Activated T-cell treated with anti-CD3 and anti-CD28 coated beads, Interleukin-2, amount 50 U/mL, for 24 hours (primary cell): ENCODE measurements at places on chromosomes 4 and X.

GRCh38 chr4:7043284-7044136 lies at the start of gene TADA2B:
Gene TADA2B, plus strand, starts transcription at chr4:7043372. Its CDS starts 208 bp downstream, at chr4:7043580.
- peak; percentile 81 for DNase-seq

DNA sequence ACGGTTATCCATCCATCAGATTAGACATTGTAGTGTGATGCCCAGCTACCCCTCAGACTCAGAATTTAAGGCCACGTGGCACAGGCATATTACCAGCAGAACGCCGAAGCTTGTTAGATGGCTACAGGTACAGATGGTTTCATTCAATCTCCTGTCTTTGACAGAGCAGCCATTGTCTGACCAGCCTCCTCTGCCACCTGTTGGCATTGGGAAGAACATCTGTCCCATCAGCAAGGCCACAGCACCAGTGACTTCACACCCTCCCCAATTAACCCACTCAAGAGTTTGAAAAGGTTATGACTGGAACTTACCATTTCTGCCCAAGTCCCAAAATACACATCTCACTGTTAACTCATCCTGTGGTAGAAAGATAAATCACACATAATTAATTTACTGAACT lies 22.0 kb upstream of the PHKA2 start:
- DNase-seq = no peak

- peak; percentile 60 for DNase-seq
Measured at GRCh38 chr4:38523524-38524448, 140.2 kb upstream of the KLF3 start.

DNA sequence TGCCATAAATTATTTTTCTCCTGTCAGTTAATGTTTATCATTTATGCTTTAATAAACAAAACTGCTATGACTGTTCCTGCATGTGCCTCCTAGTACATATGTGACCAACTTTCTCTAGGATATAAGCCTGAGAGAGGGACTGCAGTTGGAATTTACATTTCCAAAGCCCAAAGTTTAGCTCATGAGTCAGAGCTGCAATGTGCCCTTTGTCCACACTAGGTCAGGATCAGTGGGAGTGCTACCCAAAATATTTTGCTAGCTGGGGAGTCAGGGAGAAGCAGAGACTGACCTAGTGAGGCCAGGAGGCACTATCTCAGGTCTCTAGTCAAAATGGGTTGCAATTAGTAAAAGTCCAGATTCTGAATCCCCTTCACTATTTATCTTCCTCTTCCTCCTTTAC lies 92.7 kb downstream of the AR start:
- no peak for DNase-seq

DNA sequence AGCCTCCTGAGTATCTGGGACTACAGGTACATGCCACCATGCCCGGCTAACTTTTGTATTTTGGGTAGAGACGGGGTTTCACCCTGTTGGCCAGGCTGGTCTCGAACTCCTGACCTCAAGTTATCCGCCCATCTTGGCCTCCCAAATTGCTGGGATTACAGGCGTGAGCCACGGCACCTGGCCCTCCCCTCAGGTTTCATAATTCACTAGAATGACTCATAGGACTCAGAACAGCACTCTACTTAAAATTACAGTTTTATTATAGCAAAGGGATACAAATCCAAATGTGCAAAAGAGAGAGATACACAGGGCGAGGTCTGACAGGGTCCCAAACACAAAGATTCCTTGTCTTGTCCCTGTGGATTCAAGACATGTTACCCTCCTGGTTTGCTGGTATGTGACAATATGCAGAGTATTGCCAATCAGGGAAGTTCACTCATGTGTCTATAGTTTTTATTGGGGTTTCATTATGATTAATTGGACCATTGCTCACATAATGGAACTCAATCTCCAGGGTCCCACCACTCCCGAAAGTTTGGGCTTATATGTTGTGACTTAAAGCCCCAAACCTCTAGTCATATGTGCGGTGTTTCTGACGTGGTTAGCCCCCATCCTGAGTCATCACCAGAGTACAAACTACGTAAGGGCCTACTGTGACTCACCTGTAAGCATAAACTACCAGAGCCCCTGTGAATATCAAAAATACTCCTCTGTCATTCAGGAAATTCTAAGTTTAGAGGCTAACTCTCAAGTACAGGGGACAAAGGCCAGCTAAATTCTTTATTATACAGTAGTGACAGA lies 5.2 kb downstream of the YIPF6 start:
- peak; percentile 54 for DNase-seq

DNA sequence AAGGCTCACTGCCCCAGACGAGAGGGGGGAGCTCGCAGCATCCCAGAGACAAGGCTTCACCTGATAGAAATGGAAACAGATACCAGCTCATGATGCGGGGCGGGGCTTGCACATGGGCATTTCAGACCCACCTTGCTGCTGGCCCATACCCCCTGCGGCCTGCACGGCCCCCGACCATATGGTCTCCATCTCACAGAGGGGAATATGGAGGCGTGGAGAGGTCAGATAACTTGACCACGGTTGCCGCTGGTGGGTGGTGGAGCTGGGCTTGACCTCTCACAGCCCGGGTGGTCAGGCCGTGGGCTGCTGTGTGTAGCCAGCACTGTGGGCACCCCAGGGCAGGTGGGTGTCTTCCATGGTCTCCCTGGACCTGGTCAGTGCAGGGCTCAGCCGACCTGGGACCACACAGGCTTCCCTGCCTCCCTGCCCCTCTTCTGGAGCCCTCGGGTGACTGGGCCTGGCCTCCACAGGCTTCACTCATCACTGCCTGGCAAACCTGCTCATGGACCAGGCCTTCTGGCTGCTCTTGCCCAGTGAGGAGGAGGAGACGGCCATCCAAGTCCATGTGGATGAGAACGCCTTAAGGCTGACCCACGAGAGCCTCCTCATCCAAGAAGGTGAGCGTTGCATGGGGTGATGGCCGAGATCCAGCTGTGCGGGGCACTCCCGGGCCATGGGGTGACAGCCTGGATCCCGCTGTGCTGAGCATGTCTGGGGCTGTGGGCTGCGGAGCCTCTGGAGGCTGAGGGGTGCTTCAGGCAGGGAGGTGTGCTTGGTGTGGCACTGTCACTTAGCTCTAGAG lies 16.8 kb downstream of the SH3TC1 start:
- no peak for DNase-seq

DNA sequence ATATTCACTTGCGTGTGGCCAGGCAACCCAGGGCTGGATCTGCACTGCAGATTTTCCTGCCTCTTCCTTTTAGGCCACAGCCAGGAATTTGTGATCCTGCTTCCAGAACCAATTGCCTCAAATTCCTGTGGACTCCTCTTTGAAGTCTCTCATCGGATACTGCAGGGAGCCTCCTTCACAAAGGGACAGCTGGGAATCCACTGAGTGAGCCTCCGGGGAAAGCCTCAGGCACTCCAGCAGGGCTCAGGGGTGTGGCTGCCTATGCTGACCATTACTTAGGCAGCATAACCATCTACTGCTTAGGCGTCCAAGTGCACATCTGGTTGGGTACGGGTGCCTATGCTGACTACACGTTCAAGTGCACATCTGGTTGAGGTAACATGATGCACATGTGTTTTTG lies 321.5 kb downstream of the NLGN4X start:
- no peak for DNase-seq

GRCh38 chrX:129739578-129739977 lies 799 bp downstream of the XPNPEP2 start:
- DNase-seq = no peak

- DNase-seq = no peak
Measured at GRCh38 chrX:867502-867901, 236.9 kb downstream of the SHOX start.

DNA sequence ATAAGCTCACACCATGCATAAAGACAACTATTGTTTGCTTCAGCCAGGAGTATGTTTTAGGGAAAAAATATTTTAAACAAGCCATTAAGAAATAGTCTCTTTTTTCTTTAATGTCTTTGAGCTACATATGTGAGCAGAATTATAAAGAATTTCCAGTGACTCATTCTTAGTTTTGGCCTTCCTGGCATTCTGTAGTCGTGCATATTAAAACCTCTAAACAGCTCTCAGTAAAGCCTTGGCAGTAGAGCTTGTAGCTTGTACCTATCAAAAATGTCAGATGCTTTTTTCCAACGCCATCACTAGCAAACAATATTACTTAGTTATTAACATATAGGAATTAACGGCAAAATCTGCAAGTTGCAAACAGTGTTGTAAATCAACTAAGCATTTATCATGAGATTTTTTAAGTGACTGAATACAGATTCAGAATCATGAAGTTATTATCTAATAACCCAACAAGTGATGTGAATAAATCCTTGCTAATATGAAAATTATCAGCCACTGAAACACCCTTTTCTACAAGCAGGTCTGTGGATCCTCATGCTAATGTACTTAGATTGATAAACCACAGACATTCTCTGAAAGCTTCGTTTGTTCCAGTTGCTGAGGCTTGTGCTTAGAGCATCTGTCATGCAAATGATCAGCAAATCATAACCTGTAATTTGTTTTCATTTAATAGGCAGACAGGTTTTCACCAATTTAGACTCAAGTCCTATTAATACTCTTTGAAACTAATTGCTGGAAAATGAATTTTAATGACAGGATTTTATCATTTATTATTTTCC lies 412.0 kb upstream of the ATOH1 start:
- DNase-seq = no peak

GRCh38 chr4:182418054-182418734 lies 175.0 kb downstream of the TENM3 start:
- no peak for DNase-seq

GRCh38 chr4:63580796-63581475 lies 828.3 kb downstream of the TECRL start:
- no peak for DNase-seq

GRCh38 chr4:70946939-70947338 lies 44.8 kb downstream of the MOB1B start:
- DNase-seq = no peak

DNA sequence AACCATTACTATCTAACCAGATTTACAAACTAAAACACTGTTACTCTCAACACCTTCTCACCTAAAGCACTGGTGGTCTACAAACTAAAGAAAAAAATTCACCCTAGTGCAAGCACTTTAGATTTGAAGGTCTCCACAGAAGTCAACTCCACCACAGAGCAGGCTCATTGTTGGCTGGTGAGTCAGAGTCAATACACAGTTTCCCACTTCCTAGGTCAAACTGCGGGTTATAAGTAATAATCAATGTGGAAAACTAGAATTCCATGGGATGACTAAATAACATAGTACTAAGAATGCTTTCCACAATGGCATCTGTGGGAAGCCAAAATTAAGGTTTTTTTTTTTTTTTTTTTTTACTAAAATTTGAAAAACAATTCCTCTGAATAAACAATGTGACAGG lies 191.8 kb downstream of the PDGFC start:
- no peak for DNase-seq

GRCh38 chr4:122920473-122920872 lies 1.9 kb downstream of the NUDT6 start:
- no peak for DNase-seq

DNA sequence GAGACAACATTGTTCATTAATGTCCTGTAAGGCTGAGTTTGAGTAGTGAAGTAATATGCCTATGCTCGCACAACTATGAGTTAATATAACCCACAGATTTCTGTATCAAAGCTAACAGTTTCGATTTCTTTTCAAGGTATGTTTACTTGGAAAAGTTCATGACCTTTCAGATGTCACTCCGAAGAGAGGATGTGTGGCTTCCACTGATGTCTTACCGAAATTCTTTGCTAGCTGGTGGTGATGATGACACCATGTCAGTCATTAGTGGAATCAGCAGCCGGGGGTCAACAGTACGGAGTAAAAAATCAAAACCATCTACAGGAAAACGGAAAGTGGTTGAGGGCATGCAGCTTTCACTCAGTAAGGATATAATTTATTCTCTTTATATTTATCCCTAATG lies 124.9 kb downstream of the STAG2 start:
- DNase-seq = no peak

DNA sequence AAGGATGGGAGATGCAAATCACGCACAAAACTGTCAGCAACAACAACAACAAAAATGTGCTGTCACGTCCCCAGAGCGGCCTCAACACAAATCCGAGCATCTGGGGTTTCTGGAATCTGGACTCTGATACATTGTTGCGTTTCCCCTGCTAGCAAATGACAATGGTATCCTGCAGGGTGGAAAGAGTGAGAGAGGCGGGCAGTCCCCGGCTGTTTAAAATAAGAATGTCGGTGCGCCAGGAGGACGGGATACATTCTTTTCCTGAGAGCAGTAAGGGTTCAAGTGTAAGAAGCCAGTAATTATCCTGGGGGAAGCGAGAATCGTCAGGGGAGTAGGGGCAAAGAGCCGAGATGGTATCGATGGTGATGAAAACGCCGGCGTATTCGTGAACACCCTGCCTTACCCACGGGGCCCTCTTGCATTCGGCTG lies 310.2 kb downstream of the ASMT start:
- DNase-seq = no peak

GRCh38 chrX:39869846-39870601 lies 227.7 kb downstream of the BCOR start:
- DNase-seq = peak; percentile 81

GRCh38 chr4:138869165-138869564 lies 146.4 kb upstream of the NOCT start:
- DNase-seq = no peak

DNA sequence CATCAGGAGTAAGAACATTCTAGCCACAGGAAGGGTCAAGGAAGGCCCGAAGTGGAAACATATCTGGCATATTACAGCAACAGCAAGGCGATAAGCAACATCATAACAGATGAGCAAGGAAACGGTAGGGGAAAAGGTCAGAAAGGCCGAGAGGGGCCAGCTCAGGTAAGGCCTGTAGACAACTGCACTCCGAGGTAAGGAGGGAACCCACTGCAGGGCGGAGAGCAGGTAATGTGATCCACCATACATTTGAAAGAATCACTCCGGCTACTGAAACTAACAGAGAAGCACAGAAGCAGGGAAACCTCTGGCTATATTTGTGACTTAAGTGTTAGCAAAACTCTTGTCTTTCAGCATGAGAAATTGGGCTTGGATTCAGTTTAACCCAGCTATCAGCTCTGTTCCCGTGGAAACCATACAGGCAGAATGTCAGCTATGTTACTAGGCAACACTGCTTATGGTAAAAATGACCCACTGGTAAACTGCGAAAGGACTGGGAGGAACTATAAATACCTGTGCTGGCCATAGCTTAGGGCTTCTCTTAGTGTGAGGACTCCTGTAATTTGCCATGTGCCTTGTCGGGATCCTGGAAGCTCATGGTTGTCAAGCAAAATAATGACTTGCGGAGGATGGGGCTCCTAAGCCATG lies 31.0 kb downstream of the FRYL start:
- no peak for DNase-seq

GRCh38 chrX:31057691-31058090 lies 14.2 kb downstream of the FTHL17 start:
- no peak for DNase-seq

DNA sequence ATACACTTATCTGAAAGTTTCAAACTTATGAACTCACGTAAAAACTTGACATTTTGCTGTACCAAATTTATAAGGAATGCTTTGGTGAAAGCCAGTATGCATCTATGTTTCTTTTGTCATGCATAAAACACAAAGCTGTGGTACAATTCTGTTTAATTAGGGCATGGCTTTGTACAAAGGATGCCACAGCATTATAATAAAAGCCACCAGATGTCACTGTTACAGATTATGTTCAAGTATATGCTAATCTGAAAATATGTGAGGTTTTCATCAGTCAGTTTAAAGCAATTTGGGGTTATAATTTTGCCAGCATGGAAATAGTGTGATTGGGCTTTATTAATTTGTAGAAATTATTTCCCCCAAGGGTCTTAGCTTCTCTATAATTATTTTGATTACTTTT lies 69.0 kb downstream of the ATOH1 start:
- DNase-seq = no peak
